Right cardiac atrium (tissue), 5 donors: ENCODE measurements at places on chromosomes 12 and 14. TPM values are rescaled to one million over a fixed set of nuclear protein-coding genes. Genes with fewer than 3 reads are reported as not detected.

Gene SLCO1A2
- total RNA-seq: not detected

- DNase-seq: peak; percentile 42
These were observed 4.1 kb upstream of the CRIP1 start for GRCh38 chr14:105482486-105483110.

DNA sequence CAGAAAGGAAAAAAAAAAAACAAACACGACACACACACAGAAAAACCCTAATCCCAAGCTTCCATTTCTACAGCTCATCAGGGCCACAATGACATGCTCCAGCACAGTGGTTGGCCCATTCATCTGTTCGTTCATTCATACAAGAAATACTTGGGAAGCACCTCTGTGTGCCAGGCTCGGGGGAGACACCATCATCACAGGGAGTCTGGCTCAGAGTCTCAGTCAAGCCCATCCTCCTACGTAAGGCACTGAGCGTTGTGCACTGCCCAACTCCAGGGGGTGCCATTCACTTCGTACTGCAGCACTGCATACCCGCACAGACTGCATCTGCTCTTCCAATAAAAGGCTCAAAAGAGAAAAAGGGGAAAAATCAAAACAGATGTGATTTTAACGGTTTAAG, 15.3 kb downstream of the VPS37B start:
- DNase-seq: no peak

Gene CACNA2D4
- 3.0 TPM for total RNA-seq

Gene SSTR1
- 0.86 TPM for total RNA-seq

Gene IL22
- not detected for total RNA-seq

Gene SLC35F4
- not detected for total RNA-seq

DNA sequence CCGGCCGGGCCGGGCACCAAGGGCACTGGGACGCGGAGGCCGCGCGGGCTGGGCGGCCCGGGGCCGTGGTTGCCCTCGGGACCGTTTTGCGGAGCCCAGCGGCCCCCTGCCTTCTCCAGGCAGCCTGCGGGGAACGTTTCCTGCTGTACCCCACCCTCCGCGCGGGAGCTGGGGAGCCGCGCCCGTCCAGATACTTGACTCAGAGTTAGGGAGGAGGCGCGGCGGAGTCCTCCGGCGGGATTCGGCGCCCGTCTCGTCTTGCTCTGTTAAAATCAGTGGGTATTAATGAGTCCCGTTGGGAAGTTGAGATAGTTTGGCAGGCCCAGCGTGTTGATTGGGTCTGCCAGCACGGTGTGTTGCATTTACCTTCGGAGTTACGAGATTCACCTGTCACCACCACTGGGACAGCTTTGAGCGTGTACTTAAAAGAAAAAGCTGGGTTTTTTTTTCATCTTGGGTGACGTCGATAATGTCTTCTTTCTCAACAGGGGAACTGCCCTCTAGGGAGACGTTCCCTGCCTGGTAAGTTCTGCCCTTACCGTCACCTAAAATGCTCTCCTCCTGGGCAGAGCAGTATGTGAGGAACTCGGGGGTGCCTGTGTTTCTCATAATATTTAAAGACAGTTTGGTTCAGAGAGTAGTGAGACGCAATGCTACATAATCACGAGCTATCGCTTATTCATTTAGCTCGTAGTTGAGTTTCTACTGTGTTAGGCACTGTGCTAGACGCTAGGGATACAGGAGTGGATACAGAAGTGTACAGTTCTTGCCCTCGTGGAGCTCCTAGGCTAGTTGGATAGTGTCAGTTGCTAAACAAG, 596 bp downstream of the DLST start:
- DNase-seq: peak; percentile 80

GRCh38 chr12:69908203-69908602, 83.2 kb downstream of the MYRFL start:
- no peak for DNase-seq

GRCh38 chr14:70836946-70837345, 27.6 kb upstream of the MAP3K9 start:
- no peak for DNase-seq

Gene MLF2
- total RNA-seq: 129 TPM

GRCh38 chr12:79067977-79068376, 203.4 kb downstream of the SYT1 start:
- DNase-seq: no peak

Gene LHX5
- not detected for total RNA-seq

DNA sequence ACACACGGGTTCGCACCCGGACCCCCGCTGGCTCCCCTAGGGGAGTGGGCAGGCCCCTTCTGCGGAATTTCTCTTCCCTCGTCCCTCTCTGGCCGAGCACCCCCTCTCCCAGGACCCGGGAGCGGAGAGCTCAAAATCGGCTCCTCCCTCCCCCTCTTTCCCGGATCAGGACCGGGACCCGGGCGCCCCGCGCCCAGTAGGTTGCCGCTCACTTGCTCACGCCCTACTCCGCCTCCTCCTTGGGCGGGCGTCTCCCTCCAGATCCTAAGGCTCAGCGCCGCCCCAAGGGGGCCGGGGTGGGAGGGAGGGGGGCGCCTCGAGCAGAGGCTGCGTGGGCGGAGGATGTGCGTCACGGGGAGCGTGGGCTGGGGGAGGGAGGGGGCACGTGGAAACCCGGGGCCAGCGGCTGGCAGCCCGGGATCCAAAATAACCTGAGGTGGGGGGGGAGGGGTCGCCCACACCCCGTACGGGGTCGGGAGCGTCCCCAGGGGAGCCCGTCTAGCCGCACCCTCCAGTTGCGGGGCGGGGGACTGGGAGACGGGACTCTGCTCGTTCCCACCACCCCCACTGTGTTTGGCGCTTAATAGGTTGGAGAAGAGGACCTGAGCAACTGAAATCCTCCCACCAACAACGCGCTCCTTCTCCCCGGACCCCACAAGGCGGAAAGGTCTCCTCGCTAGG, 1.8 kb upstream of the NAB2 start:
- DNase-seq: peak; percentile 98

GRCh38 chr12:75471902-75472890, 8.4 kb upstream of the GLIPR1 start:
- DNase-seq: no peak

DNA sequence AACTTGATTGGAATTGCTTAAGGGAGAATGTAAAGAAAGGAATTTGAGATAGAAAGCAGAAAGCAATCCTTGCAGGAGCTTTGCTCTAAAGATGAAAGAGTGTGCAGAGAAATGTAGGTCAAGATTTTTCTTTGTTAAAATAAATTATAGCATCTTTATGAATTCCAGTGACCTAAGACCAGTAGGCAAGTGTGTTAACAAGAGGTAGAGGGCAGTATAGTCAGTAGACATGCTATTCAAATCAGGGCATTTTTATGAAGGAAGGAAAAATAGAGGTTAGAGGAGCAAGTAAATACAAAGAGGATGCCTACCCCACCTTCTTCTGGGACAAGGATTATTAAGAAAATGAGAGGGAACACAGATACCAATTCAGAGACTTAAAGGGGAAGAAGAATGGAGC, 148.5 kb downstream of the PLCZ1 start:
- no peak for DNase-seq

DNA sequence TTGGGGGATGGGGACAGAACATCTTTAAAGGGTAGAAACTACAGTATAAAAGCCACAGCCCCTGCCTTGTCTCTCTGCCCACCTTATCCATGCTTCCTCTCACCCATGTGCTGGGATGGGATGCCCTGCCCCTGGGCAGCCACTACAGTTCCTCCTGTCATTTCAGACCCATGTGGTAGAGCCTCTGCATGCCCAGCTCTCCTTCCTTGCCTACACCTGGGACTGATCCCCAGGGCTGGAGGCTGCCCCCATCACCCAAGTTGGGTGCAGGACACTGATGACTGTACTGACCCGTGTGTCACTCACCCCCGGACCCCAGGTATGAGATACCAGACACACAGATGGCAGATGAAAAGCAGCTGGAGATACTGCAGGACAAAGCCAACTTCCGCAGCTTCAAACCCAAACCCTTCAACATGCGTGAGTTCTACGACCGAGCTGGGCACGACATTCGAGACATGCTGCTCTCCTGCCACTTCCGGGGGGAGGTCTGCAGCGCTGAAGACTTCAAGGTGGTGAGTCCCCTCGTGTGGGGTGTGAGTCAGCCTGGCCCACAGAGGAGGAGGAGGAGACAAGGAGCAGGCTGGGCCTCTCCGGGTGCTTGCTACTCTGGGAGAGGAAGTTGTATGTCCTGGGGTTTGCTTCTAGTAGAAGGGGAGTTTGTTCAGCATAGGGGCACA, 2.2 kb downstream of the ASIC1 start:
- peak; percentile 26 for DNase-seq

DNA sequence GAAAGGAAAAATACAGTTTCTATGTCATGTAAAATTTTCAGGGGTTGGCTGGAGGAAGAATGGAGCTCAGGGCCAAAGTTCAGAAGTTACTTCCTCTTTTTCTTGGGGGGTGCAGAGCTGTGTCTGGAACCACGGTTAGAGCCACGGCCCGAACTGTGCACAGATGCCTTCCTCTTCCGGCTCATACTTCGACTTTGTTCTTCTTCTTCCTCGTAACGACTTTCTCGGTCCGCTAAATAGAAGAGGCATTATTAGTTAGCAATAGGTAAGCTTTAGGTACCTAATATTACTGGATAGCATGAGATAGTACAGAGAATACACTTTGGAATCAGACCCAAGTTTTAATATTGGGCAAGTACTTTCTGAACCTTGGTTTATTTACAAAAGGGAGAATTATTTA, 31.2 kb downstream of the SUPT16H start:
- DNase-seq: no peak

DNA sequence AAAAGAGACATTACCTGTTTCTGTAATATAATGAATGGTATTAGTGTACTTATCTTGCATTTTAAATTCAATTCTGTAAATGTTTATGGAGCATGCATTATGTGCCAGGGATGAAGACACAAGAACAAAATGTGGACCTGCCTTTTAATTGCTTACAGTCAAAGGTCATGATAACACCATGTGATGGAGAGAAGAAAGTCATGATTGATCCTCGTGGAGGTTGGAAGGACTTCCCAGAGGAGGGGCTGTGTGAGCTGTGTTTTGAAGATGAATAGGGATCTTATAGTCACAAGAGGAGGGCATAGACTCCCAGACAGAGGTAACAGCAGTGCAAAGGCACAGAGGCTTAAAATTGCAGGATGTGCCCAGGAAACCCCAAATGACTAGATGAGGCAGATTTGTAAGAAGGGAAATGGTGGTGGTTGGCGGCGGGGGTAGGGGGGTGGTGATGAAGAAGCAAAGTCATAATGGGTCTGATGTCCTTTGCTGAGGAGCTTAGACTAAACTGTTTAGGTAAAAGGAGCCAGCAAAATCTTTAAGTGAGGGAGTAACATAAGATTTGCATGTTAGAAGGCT, 151.5 kb downstream of the PRKCH start:
- DNase-seq: no peak

GRCh38 chr14:52015411-52016030, 26.2 kb downstream of the RTRAF start:
- no peak for DNase-seq

- DNase-seq: no peak
These were observed 2.5 kb downstream of the PTGDR start for GRCh38 chr14:52269982-52270381.

DNA sequence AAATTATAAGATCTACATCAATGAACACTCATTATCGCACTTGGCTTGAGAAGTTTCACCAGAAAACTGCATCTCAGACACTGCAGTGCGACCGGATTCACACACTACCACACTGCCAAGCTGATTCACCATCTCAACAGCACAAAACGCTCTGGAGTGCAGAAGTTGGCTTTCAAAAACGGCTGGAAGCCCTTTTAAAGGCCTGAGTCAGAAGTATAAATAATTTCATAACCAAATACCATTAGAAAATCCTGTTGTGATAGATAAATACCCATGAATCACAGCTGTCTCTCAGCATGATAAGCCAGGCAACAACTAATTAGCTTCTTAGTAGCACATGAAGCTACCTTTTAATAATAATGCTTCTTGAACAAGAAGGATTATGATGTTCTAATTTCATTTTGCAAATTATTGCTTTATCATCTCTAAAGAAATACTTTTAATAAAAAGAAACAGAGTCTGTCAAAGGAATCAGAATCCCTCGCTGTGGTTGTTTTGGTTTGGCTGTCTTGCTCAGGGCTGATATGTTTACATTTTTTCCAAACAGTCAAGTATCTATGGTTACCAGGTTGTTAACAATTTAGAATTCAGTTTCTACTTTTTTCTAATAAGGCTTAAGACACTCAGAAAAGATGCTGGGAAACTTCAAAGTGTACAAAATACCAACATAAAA, 51.2 kb downstream of the SLC2A13 start:
- peak; percentile 44 for DNase-seq

DNA sequence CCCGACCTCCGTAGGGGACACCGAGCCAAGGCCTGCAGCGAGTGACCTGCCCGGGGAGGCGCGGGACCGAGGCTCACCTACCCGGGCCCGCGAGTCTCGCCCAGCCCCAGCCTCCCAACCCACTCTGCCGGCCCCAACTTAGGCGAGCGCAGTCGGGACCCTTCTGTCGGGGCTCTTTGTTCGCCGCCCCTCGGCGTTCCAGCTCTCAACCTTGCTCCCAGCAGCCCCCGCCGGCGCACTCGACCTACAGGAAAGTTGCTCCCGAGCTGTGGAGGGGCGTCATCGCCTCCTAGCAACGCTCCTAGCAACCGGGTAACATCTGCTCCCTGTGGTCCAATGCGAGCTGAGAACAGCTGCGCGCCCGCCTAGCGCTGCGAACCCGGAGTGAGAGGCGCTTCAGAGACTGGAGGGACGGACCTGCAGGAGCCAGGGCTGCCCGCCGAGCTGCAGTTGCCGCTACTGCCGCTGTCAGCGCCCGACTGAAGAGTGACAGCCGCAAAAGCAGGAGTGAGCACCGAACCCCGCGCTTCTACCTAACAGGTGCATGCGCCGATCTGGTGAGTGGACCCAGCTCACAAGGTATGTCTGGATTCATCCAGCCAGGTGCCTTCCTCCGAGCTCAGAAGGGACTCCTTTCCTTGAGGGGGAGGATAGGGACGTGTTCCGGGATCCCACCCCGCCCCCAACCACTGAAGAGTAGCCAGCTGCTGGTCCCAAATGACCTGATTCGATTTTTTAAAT, 355.0 kb downstream of the SNAPC1 start:
- DNase-seq: peak; percentile 68

- no peak for DNase-seq
These were observed 303.5 kb upstream of the SFSWAP start for GRCh38 chr12:131407221-131408035.

DNA sequence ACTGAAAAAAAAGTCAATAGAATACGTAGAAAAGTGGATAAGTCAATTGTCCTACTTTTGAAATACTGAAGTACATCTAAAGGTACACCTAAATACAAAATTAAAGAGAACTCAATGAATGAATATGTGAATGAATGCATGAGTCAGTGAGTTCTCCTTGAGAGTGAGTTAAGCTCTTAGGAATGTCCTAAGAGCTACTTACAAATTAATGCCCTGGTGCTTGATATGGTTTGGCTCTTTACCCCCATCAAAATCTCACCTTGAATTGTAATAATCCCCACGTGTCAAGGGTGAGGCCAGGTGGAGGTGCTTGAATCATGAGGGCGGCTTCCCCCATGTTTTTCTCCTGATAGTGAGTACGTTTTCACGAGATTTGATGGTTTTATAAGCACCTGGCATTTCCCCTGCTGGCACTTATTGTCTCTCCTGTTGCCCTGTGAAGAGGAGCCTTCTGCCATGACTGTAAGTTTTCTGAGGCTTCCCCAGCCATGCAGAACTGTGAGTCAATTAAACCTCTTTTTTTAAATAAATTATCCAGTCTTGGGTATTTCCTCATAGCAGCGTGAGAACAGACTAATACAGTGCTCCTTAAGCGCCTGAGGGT, 192.2 kb upstream of the ARHGAP5 start:
- DNase-seq: no peak

Gene RILPL2
- total RNA-seq: 4.0 TPM

Gene PTPRQ
- total RNA-seq: 10.6 TPM

GRCh38 chr14:102729825-102730224, 47.4 kb upstream of the TRAF3 start:
- no peak for DNase-seq
